ENCODE measurements at places on chromosomes 3 and 15.

DNA sequence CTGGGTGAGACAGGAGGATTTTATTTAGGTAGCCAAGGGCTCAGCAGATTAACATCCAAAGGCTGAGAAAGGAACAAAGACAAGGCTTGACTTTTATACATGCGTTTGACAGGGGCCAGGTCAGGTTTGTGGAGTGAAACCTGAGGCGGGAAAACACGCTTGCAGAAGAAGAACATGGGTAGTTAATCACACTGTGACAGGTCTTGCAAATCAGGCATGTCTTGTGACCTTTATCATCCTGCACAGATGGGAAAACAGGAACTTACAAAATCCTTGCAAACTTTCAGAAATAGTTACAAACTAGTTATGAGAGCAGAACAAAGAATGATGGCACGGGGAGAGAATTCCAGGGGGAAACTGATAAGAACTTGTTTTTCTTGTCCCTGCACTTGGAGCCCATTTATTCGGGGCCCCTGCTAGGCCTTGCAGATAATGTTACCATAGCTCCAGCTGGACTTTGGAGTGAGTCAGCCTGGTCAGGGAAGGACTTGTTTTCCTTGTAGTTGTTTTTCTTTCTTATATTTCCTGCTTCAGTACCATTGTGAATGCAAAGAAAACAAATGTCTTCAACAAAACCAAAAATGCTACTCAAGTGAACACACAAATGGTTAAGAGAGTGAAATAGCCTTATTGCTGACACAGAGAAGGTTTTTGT is 965.9 kb upstream of the ROBO1 start:
- DNase-seq: no peak

GRCh38 chr3:171951597-171951996 is 87.8 kb upstream of the FNDC3B start:
- no peak for DNase-seq

DNA sequence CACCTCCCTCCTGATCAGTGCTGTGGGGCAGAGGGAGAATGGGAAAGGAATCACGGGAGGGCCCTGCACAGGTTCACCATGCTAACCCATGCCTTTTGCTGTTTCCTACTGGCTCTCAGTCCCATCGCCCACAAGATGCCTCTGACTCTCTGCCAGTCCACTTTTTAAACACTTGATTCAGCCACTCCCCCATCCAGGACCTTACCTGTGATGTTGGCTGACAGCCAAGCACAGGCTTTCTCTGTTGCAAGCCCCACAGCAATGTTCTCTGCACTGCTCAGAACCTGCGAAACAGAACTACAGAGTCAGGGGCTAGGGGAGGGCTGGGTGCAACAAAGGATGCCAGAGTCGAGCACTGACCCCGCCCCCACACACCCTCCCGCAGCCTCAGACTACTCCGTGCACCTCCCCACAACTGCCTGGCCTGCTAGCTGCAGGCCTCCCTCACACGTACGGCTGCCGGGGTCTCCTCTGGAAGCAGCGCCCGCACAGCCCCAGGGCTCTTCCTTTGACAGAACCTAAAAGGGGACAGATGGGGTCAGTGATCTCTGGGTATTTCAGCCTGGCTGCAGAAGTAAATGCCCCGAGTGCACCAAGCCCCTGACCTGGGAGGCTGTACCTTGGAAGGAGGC is 9.1 kb downstream of the CDAN1 start:
- no peak for DNase-seq

- no peak for DNase-seq
Observed at GRCh38 chr3:32685543-32686185, 676 bp downstream of the CNOT10 start.

GRCh38 chr3:154701055-154701454 is 271.1 kb upstream of the GPR149 start:
- no peak for DNase-seq

DNA sequence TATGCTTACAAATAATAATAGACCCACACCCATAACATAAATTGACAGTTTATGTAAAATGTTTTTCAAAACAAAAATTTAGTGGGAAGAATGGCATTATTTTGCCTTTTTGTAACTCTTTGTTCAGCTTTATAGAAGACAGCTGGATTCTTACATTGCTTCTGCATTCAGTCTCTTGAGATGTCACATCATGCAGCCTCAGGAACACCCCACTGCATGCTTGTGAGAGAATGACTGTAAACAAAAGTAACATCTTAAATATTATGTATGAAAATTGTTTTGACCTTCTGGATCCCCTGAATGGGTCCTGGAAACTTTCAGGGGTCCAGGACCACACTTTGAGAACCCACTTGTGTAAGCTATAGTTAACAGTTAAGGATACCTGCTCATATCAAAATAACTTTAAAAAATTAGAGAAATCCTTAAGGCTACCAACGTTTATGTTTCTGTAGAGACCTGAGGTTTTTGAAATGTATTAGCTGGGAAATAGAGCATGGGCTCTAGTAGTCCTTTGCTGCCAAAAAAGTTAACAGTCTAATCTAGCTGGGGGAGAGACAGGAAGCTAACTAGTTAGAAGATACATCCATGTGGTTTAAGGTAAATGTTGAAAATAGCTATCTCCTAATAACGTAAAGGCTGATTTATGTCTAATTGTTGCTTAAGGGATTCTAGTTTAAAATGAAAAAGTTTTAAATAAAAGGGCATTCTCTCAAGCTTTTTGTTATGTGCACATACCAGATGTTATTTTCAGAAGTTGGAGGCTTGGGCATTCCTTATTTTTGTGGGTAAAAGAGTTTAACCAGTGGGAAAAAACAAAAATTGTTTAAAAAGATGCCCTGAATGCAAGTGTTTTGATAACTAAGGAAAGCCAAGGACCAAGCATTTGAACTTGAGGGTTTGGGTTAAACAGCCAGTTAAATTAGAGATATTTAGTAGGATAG is 3.8 kb downstream of the USP3 start:
- DNase-seq: no peak

DNA sequence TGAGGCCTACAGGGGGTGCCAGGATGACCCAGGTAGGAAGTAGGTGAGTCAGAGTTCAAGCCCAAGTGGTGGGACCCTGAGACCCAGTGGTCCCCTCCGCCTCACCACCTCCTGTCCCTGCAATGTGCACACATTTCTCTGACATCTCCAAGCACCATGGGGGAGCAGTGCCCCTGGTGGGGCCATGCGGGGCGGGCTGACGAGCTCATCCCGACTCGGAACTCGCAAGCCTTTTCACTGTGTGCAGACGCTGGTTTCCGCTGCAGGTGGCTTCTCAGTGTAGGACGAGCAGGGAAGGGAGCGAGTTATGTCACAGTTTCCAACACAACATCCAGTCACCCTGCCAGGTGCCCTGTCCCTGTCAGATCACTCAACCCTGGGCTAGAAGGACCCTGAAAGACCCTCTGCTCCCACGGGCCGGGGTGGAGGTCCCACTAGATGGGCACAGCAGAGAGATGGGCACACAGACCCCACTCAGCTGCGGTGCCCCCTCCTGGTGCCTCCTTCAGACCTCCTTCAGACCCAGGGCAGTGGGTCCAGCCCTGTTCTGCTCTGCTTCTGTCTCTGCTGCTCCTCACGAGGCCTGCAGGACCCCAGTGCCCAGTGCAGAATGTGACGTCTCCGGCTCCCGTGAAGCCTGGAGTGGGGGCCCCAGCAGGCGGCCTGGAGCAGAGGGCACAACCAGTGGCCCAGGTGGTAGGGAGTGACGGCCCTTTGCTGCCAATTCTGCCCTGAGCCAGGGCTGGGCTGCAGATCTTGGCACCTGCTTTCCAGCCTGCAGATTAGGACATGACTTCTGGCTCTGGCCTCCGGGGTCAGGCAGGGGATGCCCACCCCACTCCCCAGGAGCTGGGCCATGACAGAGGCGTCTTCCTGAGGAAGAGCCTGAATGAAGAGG is 102.0 kb upstream of the RPL32 start:
- no peak for DNase-seq

DNA sequence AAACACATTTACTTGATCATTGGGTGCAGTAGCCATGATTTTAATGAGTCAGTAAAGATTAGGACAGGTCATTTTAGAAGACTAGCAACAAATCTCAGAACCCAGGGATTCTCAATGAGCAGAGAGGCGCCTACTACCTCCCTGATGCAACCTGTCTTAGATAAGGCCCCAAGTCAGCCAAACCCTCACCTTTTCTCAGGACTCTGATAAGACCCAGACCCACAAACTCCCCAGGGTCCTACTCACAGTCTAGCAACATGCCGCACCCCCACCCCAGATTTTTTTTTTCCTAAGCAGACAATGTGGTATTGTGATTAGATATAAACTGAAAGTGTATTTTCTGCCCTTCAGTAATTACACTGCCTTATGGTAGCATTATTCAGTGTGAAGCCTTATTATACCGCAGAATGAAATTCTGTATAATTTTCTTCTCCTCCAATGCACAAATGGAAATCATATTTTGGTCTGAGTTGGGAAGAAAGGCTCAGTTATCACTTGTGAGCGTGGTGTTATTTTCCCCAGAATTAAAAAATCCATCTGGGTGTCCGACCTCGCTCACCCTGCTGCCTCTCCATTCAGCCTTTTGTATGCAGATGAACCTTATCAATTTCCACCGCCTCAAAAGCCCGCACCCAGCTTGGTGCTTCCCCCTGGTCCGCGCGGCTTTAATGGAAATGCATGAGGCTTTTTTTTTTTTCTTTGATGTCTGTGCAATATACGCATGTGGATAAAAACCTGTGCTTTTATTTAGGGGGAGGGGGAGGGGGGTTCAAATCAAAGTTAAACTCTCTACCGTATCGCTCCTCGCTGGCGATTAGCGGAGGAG is 122.0 kb upstream of the SOX14 start:
- DNase-seq: no peak

DNA sequence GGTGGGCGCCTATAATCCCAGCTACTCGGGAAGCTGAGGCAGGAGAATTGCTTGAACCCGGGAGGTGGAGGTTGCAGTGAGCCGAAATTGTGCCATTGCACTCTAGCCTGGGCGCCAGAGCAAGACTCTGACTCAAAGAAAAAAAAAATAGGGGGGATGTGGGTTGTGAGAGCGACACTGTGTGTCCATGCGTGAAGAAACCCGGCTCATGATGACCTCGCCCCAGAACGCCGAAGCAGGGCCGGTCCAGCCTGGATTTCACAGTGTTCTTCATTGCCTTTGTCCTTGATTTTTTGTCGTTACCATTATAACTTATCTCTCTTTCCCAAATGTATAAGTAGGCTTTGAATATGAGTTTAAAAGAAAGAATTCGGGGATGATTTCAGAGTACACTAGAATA is 128.7 kb downstream of the PGPEP1L start:
- DNase-seq: no peak

GRCh38 chr3:166582236-166582635 is 745.0 kb upstream of the BCHE start:
- DNase-seq: no peak

GRCh38 chr15:51263726-51264125 is 74.7 kb downstream of the CYP19A1 start:
- no peak for DNase-seq

- DNase-seq: no peak
Observed at GRCh38 chr3:53729159-53729558, 117.1 kb downstream of the CHDH start.

GRCh38 chr3:186538779-186539178 is 5.4 kb downstream of the CRYGS start:
- no peak for DNase-seq
